Activated effector memory CD4-positive, alpha-beta T cell treated with Interleukin-2 at 50 U/mL for 16 hours (primary cell): ENCODE measurements at places on chromosomes 16 and 17.

- no peak for DNase-seq
Observed at GRCh38 chr16:58940609-58941008, 206.5 kb upstream of the GOT2 start.

DNA sequence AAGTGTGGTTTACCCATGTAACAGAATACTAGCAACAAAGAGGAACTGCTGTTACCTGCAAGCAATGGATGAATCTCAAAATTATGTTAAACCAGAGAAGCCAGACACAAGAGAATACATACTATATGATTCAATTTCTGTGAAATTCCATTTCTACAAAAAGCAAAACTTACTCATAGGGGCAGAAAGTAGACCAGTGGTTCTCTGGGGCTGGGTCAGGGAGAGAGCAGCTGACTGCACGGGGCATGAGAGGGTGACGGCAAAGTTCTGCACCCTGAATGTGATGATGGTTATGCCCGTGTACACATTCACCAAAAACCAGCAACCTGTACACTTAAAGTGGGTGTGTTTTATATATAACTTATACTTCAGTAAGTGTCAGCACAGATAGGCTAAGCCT lies 3.1 kb downstream of the ZNF843 start:
- no peak for DNase-seq

DNA sequence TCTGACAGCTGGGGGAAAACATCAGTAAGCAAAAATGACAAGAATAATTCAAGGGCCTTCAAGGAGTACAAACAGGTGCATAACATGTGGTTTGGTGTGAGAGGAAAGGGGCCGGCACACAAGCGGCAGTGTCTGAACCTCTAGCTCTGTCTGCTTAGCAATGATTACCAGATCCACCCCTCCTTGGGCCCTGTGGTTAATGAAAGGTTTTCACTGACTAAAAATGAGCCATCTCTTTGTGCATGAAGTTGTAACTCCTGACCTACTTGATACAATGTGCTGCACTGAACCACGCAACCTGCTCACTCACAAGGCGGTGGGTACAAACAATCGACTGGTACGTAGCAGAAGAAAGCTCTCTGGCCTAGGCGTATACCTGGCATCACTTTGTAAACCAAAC lies 15.1 kb downstream of the FAM117A start:
- DNase-seq = peak; percentile 53

DNA sequence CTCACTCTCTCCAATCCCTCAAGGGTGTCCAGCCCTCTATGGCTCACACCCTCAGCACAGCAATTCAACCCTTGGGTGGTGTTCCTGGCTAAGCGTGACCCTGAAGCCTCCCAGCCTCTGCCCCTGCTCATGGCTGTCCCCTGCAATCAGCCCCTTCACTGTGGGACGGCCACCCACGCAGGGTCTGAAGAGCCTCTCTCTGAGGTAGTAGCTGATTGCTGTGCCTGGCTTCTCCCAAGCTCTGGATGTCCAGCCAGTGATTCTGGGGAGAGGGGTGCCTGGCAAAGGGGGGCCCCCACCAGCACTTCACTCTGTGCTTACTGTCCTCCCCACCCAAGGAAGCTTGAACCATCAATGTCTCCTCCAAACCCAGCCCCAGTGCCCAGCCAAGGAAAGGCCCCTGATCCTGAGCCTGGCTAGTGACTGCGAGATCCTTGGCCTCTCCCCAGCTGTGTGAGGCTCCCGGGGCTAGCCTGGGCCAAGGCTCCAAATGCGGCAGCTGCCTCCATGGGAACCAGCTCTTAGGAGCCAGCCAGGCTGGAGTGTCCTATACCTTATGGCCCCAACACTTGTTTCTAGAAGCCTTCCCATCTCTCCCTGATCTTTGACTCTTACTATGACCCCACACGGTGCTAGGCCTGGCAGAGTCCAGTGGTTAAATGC lies 9.9 kb downstream of the MTSS2 start:
- DNase-seq = no peak

DNA sequence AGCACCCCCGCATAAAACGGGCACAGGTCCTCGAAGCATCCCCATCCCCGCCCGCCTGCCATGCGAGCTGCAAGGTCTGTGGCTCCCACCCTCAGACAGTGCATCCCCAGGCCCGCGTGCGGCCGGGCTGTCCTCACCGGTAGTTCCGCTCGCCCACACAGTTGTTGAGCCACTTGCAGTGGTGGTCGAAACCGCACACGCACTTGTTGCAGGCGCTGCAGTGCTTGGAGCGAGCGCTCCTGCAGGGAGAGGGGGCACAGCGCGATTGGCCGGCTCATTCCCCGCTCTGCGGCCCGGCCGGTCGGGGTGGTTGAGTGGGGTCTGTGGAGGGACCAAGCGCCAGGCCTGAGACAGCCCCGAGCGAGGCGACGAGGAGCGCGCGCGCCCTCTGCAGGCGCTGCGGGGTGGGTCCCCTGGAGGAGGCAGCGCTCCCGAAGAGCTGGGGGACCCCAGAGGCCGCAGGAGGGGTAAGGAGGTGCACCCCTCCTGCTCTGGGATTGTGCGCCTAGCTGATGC lies 6.0 kb upstream of the TPPP3 start:
- DNase-seq = peak; percentile 13

- DNase-seq = no peak
Observed at GRCh38 chr16:11768849-11769248, 26.2 kb upstream of the TXNDC11 start.

DNA sequence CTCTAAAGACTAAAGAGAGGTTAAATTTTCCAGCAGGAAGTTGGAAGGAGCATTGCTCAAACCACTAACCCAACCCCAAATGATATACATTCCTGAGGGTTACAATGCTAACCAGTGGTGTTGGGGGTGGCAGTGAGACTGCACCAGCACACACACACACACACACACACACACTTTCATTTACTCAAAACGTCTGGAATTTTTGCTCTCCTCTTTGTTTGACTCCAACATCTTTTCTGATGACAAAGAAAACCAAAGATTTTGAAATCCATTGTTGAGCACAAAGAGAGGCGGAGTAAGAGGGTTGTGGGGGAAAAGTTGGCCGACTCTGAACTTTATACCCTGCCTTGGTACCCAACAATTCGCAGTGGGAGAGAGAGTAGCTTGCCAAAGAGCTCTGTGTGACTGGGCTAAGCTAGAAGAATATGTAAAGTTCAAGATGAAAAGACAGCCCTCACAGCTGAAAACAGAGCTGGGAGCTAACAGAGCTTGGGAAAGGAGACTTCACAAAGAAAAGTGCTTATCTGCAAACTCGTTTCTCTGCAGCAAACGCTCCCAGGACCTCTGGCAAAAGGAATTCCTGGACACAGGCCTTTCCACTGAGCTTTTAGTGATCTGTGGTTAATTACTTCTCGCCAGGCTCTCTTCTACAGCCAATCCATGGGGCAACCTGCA lies 426.0 kb upstream of the CDH11 start:
- no peak for DNase-seq

GRCh38 chr16:4837733-4838501 lies 9.2 kb downstream of the GLYR1 start:
- no peak for DNase-seq

- DNase-seq = no peak
Observed at GRCh38 chr16:58299757-58300349, 5.0 kb upstream of the PRSS54 start.

- DNase-seq = no peak
Observed at GRCh38 chr16:9695152-9695551, 487.1 kb downstream of the GRIN2A start.

DNA sequence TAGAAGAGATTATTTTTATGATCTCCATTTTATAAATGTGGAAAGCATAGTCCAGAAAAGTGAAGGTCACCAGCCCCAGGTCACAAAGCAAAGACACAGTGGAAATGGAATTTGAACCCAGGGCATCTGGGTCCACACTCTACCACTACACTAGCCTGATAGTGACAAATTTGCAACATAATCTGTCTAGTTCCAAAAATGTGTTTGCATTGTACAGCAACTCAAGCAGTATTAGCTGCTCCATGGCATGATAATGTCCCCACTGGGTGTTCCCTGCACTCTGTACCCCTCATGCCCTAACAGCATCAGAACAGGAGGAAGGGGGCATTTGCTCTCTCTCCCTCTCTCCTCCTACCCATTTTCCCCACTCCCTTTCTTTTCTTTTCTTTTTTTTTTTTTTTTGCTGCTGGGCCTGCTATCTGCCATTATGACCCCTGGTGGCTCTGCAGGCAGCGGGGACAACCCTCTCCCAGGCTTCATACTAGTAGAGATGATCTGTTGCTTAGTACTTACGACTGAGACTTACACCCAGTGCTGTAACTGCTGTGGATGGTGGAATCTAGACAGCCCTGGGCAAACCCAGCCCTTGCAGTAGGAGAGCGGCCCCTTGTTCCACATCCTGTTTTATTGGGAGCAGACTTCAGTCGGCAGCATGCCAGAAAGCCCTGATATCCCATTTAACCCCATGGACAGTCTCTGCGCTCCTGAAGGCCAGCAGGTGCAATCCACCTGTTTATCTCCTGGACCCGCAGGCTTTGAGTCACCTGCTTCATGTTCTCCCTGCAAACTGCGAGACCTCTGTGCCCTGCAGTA lies 306.3 kb downstream of the SOX9 start:
- no peak for DNase-seq

DNA sequence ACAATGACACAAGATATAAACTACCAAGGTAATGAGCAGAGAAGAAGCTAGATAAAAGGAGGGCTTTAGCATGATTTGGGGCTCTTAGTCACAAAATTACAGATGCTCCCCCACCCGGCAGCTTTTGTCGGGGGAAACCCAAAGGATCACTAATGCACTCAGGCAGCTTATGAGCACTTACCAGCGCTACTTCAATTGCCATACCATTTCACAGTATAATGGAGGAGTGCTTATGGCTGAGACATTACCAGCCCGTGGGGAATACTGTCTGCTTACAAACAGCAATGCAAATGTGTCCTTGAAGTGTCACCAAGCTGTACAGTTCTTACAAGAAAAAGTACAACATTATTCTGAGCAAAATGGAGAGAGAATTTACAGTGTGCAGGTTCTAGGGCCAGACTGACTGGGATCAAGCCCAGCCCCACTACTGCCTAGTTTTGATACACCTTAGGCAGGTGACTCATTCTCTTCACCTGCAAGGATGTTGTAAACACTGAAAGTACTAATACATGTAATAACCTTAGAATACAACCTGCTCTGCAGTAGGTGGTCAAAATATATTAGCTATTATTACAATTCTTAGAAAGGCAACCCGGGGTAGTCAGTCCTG lies 16.3 kb downstream of the ANKFY1 start:
- DNase-seq = no peak

DNA sequence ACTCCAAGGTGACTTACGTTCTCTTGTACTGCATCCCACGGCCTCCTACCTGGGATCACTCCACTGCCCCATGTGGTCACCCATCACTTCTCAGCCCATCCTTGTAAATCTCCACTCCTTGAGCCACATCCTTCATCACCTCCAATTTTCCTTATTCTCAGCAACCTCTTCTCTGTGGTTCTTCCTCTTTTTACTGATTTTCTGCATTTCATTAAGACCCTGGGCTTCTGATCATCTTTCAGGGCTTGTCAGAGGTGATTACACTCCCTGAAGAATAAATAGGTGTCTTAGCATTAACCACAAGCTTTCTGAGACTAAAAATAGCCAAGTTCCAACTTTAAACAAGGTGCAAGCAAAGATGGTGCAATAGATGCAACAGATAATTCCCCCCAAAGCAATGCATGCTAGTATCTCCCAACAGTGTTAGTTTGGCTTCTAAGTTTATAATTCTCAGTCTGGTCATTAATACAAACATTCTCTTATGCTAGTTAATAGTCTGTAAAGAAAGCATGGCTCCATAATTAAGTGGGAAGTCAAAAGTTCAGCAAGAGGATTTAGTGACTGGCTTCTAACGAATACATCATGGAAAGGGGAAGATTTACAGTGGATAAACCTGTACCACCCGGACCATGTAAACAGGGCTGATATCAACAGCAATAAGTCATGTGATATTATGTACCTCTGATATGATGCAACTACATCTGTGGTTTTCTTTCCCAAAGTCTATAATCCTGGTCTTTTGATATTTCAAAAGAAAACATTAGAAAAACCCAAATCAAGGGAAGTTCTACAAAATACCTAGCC lies 47.4 kb upstream of the FOXJ1 start:
- no peak for DNase-seq

GRCh38 chr16:86396901-86397311 lies 113.4 kb upstream of the FOXF1 start:
- DNase-seq = no peak

DNA sequence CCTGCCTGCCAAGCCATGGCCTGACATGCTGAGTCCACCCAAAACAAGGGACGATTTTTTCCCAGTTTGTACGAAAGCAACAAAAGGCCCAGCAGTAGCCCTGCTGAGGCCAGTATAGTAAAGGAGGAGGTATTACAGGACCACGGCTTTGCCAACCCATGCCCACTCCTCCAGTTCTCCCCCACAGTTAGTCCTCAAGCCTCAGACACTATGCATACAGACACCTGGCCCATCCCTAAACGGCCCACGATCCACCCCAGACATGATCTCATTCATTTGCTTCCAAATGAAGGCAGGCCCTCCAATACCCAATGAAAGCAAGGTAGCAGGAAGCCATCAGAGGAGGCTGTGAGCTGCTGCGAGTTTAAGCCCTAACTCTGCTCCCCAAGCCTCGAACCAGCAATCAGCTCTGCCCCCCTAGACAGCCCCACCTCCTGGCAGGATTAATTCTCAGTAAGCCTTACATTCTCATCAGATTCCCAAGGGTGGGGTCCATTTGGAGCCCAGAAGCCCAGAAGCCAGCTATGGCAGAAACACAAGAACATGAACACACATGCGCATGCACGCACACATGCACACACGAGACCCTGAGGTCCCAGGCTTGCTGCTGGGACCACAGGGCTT lies 4.9 kb downstream of the HDAC5 start:
- no peak for DNase-seq

DNA sequence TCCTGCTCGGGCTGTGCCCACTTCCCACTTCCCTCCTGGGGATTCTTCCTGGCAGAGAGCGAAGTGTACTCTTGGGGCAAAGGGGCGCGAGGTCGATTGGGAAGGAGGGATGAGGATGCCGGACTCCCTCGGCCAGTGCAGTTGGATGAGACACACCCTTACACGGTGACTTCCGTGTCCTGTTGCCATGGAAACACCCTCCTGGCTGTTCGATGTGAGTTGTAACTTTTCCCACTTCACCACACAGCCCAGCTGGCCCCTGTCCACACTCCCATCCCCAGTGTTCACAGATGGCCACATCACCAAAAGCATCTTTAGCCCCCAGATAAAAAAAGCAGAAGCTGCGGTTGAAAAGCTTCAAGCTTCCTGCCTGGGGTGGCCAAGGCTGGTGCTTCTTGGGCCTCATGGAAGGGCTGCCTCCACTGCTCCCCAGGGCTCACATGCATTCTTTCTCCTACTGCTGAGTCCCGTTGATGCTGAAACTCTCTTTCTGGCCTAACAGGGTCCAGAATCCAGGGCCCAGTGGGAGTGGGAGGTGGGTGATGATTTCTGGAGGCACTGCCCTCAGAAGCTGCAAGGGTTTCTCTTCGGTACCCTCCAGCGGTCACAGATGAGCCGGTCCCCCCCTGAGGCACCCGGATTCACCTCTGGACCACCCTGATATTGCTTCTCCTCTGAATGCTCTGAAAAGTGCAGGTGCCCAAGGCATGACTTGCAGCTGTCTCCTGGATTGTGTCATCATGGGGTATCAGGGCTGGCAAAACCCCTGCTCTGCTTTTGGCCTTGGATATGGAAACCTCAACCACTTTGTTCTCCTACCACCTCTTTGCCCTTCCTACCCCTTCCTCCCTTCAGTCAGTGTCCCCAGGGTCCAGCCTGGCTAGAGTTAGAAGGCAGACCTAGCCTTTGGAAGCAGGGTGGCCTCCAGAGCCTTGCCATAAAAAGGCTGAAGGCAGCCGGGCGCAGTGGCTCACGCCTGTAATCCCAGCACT lies 2.2 kb upstream of the TRAF4 start:
- DNase-seq = no peak
